Caki2 (cell line): ENCODE measurements at places on chromosomes 7 and 10. TPM values are rescaled to one million over a fixed set of nuclear protein-coding genes. Genes with fewer than 3 reads are reported as not detected.

The NOC3L gene
- 20.3 and 25.2 TPM in 2 replicates for total RNA-seq

The ACTL6B gene
- total RNA-seq: not detected in 2 replicates

The LEP gene
- not detected in 2 replicates for total RNA-seq

The VPS37D gene
- total RNA-seq: 4.5 and 12.9 TPM in 2 replicates

The GNGT1 gene
- not detected in 2 replicates for total RNA-seq

The MRLN gene
- not detected in 2 replicates for total RNA-seq

The PNLIPRP2 gene
- total RNA-seq: 1.4 TPM in 1 of 2 replicates, not detected in the other

The DNAJB6 gene
- total RNA-seq: 81.2 and 101 TPM in 2 replicates

The C10orf62 gene
- 0.41 TPM in 1 of 2 replicates, not detected in the other for total RNA-seq

The KCND2 gene
- total RNA-seq: not detected in 2 replicates

The GCK gene
- not detected in 2 replicates for total RNA-seq

The CALML5 gene
- not detected in 2 replicates for total RNA-seq

The FFAR4 gene
- not detected in 2 replicates for total RNA-seq

The EBF3 gene
- not detected in 2 replicates for total RNA-seq

The IDI2 gene
- not detected in 2 replicates for total RNA-seq

The GIMAP6 gene
- total RNA-seq: not detected in 2 replicates

The TMEM106B gene
- 61.6 and 89.6 TPM in 2 replicates for total RNA-seq

The NDUFB2 gene
- 335 and 337 TPM in 2 replicates for total RNA-seq

The TET1 gene
- total RNA-seq: 0.14 and 0.37 TPM in 2 replicates

The UPK3B gene
- total RNA-seq: 0.64 and 2.5 TPM in 2 replicates

The PDE6C gene
- not detected in 2 replicates for total RNA-seq

The SRRM3 gene
- 1.1 and 1.3 TPM in 2 replicates for total RNA-seq

The OR13A1 gene
- not detected in 2 replicates for total RNA-seq

The RBP3 gene
- total RNA-seq: not detected in 2 replicates

The LLCFC1 gene
- not detected in 2 replicates for total RNA-seq

The PPP1R17 gene
- total RNA-seq: not detected in 2 replicates

The PON3 gene
- total RNA-seq: not detected in 2 replicates

The BICC1 gene
- total RNA-seq: 91.3 and 105 TPM in 2 replicates

The PRR15 gene
- total RNA-seq: 4.2 and 12.7 TPM in 2 replicates

The SAMD9L gene
- 0.17 and 1.0 TPM in 2 replicates for total RNA-seq

The FAM20C gene
- 26.8 and 28.8 TPM in 2 replicates for total RNA-seq

The DYDC2 gene
- total RNA-seq: not detected in 2 replicates

The UNCX gene
- not detected in 2 replicates for total RNA-seq

The PHYHIPL gene
- total RNA-seq: 2.2 TPM in 1 of 2 replicates, not detected in the other

The LRRN3 gene
- not detected in 2 replicates for total RNA-seq

The CTAGE4 gene
- 0.84 and 1.3 TPM in 2 replicates for total RNA-seq

The ZNF277 gene
- total RNA-seq: 21.9 and 30.2 TPM in 2 replicates

The KLLN gene
- total RNA-seq: 0.54 TPM in 1 of 2 replicates, not detected in the other

The ASAH2 gene
- total RNA-seq: 0.47 TPM in 1 of 2 replicates, not detected in the other

The SDK1 gene
- total RNA-seq: 8.7 and 9.1 TPM in 2 replicates

The ADCYAP1R1 gene
- not detected in 2 replicates for total RNA-seq

The PCGF6 gene
- total RNA-seq: 11.2 and 13.8 TPM in 2 replicates

The GRM8 gene
- total RNA-seq: not detected in 2 replicates

The PMS2 gene
- total RNA-seq: 23.9 and 25.2 TPM in 2 replicates

The CDH23 gene
- 0.03 TPM in 1 of 2 replicates, not detected in the other for total RNA-seq

The OR2A5 gene
- not detected in 2 replicates for total RNA-seq

The TCAF2 gene
- total RNA-seq: 0.78 and 2.5 TPM in 2 replicates

The TFPI2 gene
- total RNA-seq: 149 and 189 TPM in 2 replicates

The PPP1R9A gene
- 8.2 and 10.8 TPM in 2 replicates for total RNA-seq

The EEPD1 gene
- 73.6 and 91.9 TPM in 2 replicates for total RNA-seq

The PANK1 gene
- total RNA-seq: 2.8 and 4.5 TPM in 2 replicates

The CACNB2 gene
- not detected in 2 replicates for total RNA-seq

The SLC35G1 gene
- total RNA-seq: 0.49 and 1.3 TPM in 2 replicates

The OPN1SW gene
- total RNA-seq: not detected in 2 replicates

The POLR2J gene
- 40.3 and 53.0 TPM in 2 replicates for total RNA-seq

The ACSL5 gene
- not detected in 2 replicates for total RNA-seq

The CNTNAP2 gene
- total RNA-seq: not detected in 2 replicates

The ANTXRL gene
- total RNA-seq: not detected in 2 replicates
